ENCODE measurements at places on chromosomes 16 and 17.

DNA sequence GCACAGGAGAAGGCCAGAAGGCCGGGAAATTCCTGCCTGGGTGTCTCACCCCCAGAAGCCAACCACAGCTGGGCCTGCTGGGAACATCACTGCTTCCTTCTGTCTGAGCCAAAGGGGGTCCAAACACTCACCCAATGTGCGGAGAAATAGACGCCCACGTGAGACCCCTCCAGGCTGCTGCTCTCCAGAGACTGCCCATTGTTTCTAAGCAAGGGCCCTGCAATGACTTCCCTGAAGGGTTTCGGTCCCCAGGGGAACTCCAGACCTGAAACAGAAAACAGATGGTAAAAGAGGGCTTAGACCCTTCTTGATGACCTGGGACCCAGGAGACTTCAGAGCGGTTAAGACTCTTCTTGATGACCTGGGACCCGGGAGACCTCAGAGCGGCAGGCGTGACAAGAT is 41.3 kb downstream of the MRM3 start:
- no peak for DNase-seq

GRCh38 chr16:67451704-67452435 is 20.9 kb downstream of the HSD11B2 start:
- DNase-seq: peak; percentile 14

DNA sequence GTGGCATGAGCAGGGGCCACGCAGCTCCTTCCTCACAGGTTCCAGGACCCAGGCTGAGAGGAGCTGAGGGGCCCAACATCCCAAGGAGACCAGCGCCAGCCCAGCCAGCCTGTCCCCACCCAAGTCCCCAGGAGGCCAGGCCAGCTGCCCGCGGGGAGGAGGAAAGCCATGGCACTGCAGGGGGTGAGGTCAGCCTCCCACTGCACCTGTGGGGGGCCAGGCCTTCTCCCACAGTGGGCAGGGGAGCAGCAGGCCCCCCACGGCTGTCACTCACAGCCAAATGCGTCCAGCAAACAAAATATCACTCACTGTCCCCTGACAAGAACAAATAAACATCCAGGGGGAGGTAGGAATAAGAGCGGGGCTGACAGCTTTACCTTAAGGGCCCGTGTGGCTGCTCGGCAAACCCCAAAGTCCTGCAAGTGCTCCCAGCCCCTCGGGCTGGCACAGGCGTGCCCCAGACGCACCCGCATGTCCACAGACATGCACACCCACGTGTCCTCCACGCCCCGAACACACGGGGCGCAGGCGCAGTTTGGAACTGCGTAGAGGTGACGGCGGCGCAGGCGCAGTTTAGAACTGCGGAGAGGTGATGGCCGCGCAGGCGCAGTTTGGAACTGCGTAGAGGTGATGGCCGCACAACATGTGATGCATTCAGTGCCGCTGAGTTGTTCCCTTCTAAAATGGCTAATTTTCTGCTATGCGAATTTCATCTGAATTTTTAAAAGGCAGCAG is 291.1 kb downstream of the FOXL1 start:
- DNase-seq: no peak

DNA sequence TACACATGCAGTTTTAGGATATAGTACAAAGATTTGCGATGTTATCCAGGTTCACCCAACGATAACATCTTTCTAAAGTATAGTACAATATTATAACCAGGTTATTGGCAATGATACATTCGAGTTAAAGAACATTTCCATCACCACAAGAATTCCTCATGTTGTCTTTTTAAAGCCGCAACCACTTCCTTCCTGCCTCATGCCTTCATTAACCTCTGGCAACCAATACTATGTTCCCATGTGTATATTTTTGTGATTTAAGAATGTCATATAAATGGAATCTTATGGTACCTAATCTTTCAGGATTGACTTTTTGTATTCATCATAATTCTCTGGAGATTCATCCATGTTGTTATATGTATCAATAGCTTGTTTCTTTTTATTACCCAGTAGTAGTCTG is 1183.2 kb downstream of the CDH11 start:
- DNase-seq: no peak

GRCh38 chr17:80981062-80981902 is 10.4 kb upstream of the CHMP6 start:
- no peak for DNase-seq

DNA sequence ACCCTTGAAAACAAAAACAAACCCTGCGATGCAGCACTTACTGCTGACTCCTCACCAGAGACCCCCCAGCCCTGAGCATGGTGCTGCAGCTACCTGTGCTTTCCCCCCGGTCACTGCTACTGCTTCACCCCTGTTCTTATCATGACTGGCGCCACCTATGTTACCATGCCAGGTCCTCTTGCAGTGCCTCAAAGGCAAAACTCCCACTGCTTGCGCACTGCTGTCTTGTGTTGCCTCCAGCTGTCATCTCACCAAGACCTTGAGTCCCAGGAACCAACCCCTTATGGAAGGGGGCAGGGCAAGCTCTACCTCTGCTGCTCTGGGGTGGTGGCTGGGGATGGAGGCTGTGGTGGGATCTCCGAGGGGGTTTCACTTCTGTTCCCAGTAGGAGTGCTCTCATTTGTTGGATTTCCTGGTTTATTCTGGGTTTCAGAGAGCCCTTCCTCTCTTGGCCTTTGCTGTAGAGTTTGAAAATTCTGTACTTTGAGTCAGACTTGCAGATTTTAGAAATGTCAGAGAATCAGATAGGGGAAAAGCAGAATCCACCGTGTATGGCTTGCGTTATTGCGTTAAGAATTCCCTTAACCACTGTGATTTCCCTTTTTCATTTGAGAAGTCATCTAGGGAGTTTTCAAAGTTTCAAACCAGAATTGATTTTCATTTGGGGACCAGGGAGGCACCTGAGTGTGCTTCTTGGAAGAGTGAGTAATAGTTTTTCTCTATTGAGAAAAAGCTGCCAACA is 96.6 kb downstream of the SPECC1 start:
- no peak for DNase-seq

- DNase-seq: peak; percentile 16
Observed at GRCh38 chr17:18248300-18248731, 10.2 kb downstream of the FLII start.

DNA sequence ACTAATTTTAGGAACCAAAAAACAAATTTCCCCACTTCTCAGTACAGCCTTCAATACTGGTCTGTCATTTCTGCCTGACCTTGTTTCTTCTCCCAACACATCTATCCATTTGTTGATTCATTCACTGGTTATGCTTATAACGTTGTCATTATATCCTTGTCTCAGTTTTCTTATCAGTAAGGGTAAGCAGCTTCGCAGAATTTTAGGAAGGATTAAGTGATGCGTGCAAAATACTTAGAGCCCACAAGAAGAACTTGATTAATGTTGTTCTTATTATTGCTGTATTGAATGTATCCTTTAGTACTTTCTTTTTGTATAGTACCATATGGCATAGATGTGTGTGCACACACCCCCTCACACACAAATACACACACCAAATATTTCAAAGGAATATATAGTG is 403.5 kb upstream of the HSBP1 start:
- DNase-seq: no peak

Data from NCI-H2029 treated with DMSO at 0.1 percent for 48 hours (cell line).